GF-D8 (cell line): ENCODE measurements at places on chromosomes 4 and X.

GRCh38 chr4:118760493-118760892, 75.3 kb downstream of the METTL14 start:
- DNase-seq: no peak

DNA sequence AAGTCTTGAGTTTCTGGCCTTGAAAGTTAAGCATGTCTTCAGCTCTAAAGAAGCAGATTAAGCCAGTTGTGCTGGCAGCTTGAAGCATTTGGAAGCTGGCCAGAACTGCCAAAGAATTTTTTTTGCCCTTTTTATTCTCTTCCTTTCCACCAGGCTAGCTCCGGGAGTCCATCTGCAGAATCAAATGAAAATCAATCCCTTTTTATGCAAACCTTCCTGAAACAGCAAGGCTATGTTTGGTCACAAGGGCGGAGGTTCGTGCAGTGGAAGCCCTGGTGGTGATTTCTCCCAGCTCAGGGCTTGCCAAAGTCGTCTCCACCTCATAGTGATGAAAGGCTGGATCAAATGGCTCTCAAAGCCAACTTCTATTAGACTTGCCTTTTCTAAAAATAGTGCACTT, 21.6 kb upstream of the C4orf54 start:
- no peak for DNase-seq

- no peak for DNase-seq
These were observed 53.0 kb upstream of the DAPP1 start for GRCh38 chr4:99763635-99764101.

- no peak for DNase-seq
These were observed 2.4 kb downstream of the TFDP3 start for GRCh38 chrX:133215747-133216146.

- no peak for DNase-seq
These were observed 182.8 kb downstream of the GUCY2F start for GRCh38 chrX:109299091-109299490.

- no peak for DNase-seq
These were observed 195.0 kb upstream of the CLNK start for GRCh38 chr4:10879411-10880110.

DNA sequence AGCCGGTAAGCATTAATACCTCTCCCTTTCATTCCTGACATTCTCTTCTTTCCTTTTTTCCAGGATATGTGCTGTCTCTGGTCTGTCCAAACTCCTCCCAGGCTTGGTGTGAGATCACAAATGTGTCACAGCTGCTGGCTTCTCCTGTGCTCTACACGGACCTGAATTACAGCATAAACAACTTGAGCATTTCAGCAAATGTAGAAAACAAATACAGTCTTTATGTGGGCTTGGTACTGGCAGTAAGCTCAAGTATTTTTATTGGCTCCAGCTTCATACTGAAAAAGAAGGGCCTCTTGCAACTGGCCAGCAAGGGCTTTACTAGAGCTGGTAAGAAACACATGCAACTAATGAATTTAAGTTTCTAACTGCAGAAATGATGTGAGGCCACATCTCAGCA, 8.4 kb downstream of the NIPAL1 start:
- no peak for DNase-seq

DNA sequence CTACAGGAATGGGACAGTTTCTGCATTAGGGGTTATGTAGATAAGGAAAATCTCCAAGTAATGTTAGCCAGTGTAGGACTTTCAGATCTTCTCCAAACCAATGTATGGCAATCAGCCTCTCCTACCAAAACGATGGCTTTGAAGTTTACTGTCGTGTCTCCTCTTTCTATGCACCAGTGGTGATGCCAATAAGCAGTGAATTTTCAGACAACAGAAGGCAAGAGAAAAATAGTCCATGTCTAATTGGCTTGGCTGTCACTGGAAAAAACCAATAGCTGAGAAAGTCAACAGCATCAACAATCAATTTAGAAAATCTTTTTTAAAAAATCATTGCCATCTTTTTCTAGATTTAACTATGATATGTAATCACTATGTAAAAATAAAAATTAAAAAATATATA, 35.0 kb downstream of the LIMCH1 start:
- no peak for DNase-seq

GRCh38 chr4:153571006-153571545, 104.9 kb downstream of the TMEM131L start:
- DNase-seq: no peak

DNA sequence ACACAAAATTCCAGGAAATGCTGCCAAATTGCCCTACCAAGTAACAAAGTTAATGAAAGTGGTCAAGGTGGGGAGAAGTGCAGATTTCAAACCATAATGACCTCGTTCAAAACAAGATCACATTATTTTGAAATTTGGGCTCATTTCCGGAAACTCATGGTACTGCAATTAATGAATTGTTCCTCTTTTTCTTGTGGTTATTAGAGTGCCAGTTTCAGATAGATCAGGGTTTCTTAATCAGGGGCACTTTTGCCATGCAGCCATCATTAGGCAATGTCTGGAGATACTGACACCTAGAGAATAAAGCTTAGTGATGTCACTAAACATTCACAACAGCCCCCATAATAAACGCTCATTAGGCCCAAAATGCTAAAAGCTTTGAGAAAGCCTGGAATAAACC, 381.5 kb upstream of the GALNT7 start:
- no peak for DNase-seq

DNA sequence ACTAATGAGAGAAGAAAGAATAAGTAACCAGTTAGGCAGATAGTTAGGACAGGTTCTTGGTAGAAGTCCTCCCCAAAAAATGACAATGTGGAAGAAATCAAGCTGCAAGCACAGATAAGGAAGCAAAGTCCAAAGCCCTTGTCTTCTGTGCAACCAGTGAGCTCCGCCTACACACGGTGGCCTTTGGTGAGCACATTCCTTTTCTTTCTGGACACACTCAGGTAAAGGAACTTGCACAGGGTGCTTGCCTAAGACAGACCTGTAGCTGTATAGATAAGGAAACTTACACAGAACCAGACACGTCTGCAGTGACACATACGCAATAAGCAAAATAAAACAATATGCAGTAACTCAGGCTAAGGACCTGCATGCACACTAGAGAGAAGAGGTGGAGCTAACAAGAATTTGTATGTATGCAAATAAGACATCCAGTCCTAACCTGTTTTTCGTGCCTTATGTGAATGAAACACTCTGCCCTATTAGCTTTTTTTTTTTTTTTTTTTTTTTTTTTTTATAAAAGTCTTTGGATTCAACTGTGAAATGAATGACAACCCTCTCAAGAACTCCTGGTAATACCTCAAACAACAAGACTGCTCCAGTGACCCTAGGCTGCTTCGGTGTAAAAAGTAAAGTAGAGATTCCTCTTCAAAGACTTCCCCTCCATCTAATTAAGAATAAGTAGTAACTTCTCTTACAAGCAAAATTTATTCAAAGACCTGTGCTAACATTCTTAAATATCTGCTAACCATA, 48.8 kb downstream of the UGT2B10 start:
- DNase-seq: peak; percentile 95

DNA sequence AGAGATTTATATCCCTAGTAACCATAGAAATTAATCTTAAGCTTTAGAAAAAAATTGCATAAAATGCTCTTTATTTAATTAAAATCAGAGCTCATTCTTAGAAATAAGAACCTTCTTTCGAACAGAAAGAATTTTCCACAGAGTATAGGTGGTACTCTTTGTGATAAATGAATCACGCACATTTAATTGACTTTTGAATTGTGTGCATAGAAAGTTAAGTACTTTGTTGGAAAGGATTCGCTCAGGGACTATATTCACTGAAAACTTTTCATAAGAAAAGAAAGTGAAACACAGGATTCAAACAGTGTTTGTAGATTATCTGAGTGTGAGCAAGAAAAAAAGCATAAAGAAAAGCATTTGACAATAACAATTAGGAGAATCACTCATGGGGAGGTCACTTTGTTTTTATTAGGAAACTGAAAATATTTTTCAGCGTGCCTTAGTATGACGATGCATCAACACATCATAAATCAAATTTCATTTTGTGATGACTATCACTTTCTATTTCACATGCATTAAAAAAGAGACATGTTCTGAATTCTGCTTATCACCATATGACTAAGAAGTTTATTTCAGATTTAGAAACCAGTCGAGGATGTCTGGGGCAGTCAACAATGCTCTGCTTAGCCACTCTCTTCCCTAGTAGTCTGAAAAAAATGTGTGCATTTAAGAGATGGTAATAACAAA, 49.5 kb downstream of the STX18 start:
- DNase-seq: no peak

DNA sequence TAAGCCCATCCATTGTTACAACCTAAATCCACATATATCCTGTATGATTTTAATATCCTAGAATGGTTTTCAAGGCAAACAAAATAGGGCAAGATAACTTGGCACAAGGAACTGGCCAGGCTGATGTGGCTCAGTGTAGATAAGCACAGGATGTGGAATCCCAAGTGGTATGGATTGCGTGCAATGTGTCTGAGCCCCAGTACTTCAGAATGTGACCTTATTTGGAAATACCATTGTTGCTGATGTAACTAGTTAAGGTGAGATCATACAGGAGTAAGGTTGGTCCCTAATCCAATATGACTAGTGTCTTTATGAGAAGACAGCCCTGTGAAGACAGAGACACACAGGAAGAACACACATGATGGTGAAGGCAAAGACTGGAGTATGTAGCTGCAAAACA, 72.4 kb downstream of the IL21 start:
- no peak for DNase-seq

- no peak for DNase-seq
These were observed 150.6 kb upstream of the SLC4A4 start for GRCh38 chr4:71188156-71188640.

GRCh38 chr4:16192057-16192456, 34.2 kb downstream of the TAPT1 start:
- DNase-seq: no peak

- no peak for DNase-seq
These were observed 20.8 kb downstream of the FGFRL1 start for GRCh38 chr4:1031956-1032795.

DNA sequence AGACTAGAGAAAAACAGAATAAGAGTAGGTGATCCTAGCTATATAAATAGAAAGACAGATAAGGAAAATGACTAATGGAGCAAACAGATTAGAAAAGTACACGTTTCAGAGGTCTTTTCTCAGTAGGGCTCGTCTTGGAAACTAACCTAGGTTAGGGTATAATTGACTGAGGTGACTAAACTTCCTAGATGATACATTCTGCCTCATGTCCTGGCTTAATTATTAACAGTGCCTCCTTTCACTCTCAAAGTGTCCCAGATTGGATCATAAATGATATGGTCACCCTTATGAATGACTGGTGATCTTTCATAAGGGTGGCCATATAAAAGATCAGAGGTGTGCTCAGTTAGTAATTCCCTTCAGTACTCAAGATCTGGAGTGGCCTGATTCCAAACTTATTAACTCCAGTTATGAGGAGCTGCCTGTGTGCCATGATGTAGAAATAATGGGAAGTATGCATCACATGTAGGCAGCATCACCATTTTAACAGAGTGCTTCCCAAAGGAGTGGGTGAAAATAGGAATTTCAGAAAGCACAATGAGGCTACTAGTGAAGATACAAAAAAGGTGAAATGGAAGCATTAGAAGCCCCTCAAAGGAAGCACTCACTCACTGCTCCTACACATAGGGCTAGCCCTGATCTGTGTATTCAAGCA, 14.7 kb upstream of the GRIA3 start:
- DNase-seq: no peak

GRCh38 chrX:49075347-49075746, 1.5 kb upstream of the PRAF2 start:
- no peak for DNase-seq

DNA sequence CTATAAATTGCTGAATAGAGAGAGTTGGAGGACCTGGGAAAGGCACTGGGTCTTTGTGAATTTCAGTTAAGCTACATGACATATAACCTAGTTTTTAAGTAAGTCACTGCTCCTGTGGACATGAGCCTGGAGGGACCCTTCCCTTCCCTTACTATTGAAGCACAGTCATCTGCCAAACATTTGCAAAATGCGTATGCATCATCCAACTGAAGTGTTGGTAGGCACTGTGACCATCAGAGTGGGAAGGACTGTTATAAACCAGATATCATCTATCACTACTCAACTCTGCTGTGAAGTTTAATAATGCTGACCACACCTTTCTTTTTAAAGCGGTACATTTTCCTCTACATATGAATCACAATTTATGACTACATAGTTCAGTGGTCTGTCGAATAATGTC, 5.2 kb downstream of the GABRA3 start:
- DNase-seq: no peak

GRCh38 chrX:155997436-155997835, at the start of gene IL9R:
TSS of gene IL9R (plus strand) at chrX:155997696. CDS start at chrX:155997760, 64 bp downstream.
- DNase-seq: no peak

GRCh38 chr4:186604124-186604807, 48.9 kb upstream of the MTNR1A start:
- DNase-seq: no peak

- DNase-seq: no peak
These were observed 502.7 kb upstream of the SMIM31 start for GRCh38 chr4:164251257-164251656.

DNA sequence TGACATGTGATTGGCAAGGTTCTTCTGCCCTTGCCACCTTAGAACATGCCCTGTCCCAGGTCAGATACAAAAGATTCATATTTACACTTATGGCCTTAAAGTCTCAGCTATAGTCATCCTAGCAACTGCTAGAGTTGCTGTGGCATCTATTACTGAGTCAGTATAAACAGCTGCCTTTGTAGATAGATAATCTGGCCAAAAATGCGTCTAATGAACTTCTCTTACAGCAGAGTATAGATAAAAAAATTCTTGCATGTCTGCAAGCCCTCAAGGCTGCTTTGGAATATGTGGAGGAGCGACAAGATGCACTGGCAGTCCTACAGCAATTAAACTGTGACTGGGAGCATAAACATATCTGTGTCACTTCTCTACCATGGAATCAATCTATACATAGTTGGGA, 1209.7 kb upstream of the PABPC4L start:
- no peak for DNase-seq

GRCh38 chr4:99403380-99404184, 31.6 kb downstream of the ADH7 start:
- DNase-seq: no peak

DNA sequence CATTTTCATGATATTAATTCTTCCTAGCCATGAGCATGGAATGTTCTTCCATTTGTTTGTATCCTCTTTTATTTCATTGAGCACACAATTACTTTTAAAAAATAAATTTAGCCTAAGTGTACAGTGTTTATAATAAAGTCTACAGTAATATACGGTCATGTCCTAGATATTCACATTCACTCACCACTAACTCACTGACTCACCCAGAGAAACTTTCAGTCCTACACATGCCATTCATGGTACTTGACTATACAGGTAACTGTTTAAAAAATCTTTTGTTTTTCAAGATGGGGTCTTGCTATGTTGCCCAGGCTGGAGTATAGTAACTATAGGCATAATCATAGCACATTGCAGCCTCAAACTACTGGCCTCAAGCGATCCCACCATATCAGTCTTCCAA, 348.1 kb downstream of the RAPGEF2 start:
- DNase-seq: no peak

DNA sequence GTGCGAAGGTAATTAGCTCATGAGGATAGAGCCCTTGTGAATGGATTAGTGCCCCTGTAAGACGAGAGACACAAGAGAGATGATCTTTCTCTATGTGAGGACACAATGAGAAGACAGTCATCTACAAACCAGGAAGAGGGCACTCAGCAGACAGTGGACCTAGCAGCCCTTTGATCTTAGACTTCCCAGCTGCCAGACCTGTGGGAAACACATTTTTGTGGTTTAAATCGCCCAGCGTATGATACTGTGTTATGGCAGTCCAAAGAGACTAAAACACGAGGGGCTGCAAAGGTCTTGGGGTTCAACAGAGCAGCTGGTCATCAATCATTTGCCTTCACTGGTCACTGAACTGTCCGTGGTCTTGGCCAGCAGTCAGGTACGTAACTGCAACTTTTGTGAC, 9.2 kb upstream of the SYNPO2 start:
- no peak for DNase-seq
